ENCODE measurements at places on chromosomes 7 and 10.

DNA sequence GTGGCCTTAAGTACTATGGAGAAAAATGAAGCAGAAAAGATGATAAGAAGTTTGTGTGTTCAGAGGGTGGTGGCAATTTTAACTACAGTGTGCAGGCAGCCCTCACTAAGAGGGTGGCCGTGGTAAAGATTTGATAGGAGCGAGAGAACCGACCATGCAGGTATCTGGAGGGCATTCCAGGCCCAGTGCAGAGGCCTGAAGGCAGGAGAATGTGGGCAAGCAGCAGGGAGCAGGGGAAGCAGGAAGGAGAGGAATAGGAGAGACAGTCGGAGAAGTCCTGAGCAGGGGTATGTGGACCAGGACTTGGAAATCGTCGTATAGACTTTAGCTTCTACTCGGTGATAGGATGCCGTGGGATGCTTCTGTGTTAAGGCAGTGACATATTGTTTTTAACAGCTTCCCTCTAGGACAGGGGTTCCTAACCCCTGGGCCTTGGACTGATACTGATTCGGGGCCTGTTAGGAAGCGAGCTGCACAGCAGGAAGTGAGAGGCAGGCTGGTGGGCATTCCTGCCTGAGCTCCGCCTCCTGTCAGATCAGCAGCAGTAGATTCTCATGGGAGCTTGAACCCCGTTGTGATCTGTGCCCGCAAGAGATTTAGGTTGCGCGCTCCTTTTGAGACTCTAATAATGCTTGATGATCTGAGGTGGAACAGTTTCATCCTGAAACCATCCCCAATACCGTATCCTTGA, 227.2 kb downstream of the CCDC3 start:
- no peak for DNase-seq

DNA sequence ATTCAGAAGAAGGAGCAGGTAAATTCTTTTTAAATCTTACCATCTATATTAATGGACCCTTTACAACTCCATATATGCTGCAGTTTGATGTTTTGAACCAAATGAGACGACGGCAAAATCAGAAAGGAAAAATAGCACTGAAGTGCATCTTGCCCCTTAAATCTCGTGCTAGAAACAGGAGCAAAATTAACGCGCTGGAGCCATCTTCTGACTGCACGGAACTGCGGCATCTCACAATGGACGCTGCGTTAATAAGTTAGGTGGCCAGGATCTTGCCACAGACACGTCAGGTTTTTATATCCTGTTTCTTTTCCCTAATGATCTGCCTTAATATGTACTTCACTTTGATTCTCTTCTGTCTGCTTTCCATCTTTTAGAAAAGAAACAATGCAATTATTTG, 354.5 kb downstream of the TFEC start:
- no peak for DNase-seq

GRCh38 chr7:13551503-13551902, 438.0 kb downstream of the ETV1 start:
- no peak for DNase-seq

DNA sequence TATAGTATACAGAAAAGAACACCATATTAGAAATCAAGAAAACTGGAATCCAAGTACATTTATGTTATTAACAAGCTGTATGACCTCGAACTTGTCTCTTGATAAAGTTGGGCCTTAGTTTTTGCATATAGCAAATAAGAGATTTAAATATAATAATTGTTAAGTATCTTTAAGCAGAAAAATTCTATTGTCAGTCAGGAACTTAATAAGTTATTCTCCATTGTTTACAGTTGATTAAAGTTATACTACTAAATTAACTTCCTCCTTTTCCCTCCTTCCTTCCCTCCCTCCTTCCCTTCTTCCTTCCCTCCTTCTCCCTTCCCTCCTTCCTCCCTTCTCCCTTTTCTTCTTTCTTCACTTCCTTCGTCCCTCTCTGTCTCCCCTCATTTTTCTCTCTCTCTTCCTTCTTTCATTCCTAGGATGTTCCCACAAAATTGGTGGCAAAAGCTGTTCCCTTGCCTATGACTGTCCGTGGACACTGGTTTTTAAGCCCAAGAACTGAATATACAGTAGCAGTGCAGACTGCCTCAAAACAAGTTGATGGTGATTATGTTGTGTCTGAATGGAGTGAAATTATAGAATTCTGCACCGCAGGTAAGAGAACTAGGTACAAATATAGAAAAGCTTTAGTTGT, 59.7 kb downstream of the PHYHIPL start:
- DNase-seq = no peak

- DNase-seq = no peak
Measured at GRCh38 chr10:61964949-61965702, 63.6 kb downstream of the ARID5B start.

GRCh38 chr10:131972474-131973071, 9.2 kb downstream of the BNIP3 start:
- DNase-seq = no peak

GRCh38 chr7:89238156-89238555, 442.6 kb upstream of the TEX47 start:
- no peak for DNase-seq

- no peak for DNase-seq
Measured at GRCh38 chr10:5581670-5582566, 57.2 kb downstream of the CALML3 start.

DNA sequence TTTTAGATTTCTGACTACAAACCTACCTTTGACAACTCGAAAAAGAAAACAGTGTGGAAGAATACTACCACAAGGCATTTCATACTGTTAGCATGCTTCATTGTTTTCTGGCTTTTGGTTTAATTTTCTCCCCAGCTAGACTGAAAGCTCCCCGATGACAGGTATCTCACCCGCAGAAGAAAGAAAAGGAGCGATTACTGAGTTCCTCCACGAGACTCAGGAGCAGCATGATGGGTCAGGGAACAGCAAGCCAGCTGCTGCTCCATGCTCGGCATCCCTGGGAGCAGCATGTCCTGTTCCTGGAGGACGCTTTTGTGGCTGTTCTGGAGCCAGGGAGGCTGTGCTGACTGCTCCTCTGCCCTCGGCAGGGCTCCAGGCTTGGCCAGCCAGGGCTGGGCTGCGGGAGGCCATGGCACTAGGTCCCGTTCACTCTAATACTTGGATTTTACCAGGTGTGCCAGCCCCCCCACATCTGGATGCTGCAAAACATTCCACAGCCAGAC, 133.4 kb downstream of the PRKAG2 start:
- DNase-seq = no peak

- DNase-seq = no peak
Measured at GRCh38 chr7:158120316-158120715, 467.3 kb downstream of the PTPRN2 start.

GRCh38 chr7:158244873-158245723, 342.5 kb downstream of the PTPRN2 start:
- DNase-seq = no peak

DNA sequence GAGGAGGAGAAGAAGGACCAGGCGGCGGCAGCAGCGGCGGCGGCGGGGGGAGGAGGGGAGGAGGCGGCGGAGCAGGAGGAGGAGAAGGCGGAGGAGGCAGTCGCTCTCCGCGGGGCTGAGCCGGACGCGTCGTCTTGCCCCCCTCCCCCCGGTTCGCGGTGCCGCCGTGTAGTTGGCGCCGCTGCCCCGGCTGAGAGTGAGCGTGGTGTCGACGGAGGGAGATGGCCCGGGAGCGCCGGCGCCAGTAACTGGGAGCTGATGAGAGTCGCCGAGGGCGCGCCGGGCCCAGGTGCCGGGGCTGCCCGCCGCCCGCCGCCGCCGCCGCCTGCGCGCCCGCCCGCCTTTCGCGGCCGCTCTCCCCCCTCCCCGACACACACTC, 257 bp downstream of the WAC start:
- DNase-seq = no peak

DNA sequence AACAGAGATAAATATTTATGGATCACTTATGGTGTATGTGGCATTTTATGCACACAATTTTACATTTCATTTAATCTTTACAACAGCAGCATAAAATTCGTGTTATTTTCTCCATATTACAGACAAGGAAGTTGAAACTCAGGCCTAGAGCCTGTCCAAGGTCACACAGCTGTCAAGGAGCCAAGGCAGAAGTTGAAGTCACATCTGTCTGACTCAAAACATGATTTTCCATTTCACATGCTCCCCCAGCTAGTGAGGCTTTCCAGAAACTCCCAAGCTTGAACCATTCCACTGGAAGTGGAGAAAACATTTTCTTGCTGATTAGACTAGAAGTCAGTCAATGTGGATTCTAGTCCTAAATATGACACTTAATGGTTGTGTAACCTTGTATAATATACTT, 110.5 kb downstream of the HECTD2 start:
- DNase-seq = no peak

GRCh38 chr7:35555386-35555785, 139.5 kb downstream of the HERPUD2 start:
- no peak for DNase-seq

- DNase-seq = no peak
Measured at GRCh38 chr7:143223784-143224183, 1.9 kb downstream of the TAS2R40 start.

DNA sequence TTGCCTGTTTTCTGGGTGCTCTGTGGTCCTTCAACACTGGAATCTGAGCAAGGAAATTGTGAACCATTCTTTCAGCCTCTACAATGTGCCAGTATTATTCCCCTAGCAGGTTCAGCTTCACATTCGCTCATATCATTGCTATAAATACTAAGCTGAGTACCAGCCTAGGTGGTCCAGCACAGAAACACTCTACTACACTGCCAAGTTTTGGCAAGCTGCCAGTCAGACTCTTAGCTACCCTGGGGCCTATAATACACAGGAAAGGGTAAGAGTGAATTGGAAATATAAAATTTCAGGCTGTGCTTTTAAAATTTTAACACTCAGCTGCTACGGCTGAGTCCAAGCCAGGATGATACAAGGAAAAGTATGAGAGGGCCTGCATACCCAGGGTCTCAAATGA, 49.9 kb upstream of the PPP1R3A start:
- no peak for DNase-seq

GRCh38 chr7:90864088-90864487, 268.0 kb downstream of the CDK14 start:
- DNase-seq = no peak

- DNase-seq = no peak
Measured at GRCh38 chr7:2065528-2065927, 167.2 kb downstream of the MAD1L1 start.

DNA sequence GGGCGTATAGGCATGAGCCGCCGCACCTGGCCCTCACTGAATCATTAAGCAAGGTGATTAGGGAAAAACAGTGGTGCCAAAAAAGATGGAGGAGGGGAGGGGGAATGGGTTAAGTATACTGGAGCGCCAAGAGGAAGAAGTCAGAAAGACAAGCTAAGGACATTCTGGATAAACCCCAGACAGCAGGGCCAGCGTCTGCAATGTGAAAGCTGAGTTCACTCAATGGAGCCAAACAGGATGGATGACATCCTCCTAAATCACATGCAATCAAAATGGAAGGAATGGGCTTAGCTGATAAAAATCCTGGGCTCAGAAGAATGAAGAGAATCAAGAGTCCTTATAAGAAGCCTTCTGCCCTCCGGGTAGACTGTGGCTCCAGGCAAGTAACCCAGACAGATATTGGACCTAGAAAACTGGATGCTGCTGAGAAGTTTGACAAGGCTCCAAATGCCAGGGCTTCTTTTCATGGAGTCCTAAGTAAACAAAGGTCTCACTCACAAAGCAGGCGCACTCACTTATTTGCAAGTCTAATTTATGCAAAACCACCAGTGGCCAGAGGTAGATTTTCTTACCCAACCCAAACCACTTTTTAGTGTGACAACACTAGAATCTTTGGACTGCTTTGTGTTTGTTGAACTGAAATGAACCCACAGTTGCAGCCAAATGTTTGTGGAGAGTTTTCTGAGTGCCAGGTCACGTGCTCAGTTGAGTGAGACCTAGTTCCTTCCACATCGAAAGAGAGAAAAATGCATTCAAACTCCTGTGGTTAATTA, 519.1 kb upstream of the AUTS2 start:
- no peak for DNase-seq

- no peak for DNase-seq
Measured at GRCh38 chr7:156659961-156660360, 19.4 kb downstream of the RNF32 start.

DNA sequence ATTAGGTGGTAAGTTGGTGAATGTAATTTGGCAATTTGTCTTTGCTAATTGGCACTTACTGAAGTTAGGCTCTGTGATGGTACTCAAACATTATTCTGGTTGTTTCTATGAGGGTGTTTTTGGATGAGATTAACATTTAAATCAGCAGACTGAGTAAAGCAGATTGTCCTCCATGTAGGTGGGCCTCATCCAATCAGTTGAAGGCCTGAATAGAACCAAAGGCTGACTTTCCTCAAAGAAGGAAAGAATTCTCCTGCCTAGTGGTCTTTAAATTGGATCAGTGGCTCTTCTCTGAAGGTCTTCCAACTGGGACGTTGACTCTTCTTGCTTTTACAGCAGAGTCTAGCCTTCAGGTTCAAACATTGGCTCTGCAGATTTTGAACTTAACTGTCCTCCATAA, 278.3 kb downstream of the KIF20B start:
- DNase-seq = no peak

- no peak for DNase-seq
Measured at GRCh38 chr7:159103382-159104187, 41.1 kb downstream of the VIPR2 start.
